ENCODE measurements at places on chromosomes 12 and 14.

GRCh38 chr12:44930972-44931600 lies 55.0 kb upstream of the NELL2 start:
- DNase-seq, result peak; percentile 33

DNA sequence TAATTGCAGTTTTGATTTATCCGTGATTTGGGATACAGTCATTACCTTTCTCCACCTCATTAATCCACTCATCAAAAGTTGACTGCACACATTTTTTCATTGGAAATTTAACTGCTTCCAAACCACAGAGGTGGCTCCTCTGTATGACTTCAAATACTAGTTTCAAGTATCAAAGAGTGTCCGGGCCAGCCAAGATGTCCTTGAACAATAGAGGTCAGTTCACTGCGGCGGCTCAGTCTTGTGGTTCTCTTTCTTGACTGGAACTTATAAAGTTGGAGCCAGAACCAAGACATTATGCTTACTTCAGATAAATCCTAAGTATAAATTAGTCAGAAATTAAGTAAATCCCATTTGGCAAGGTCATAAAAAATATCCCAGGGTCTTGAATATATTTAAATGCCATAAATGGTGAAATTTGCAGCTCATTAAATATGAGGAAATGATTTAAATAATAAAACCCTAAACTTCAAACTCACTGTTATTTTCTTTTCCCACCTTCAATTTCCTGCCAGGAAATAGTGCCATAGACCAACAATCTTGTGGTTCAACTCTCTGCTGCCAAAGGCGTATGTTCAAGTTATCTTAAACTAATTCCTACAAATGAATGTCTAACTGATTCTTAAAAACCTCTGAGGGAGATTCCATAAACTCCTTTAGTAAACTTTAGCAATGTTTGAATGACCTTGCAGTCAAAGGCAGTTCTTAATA lies 360.8 kb downstream of the AEBP2 start:
- peak; percentile 33 for DNase-seq

GRCh38 chr14:35088514-35088913 lies 33.3 kb downstream of the PPP2R3C start:
- no peak for DNase-seq

- DNase-seq, result no peak
Measured at GRCh38 chr14:77598366-77599070, 17.9 kb downstream of the SPTLC2 start.

DNA sequence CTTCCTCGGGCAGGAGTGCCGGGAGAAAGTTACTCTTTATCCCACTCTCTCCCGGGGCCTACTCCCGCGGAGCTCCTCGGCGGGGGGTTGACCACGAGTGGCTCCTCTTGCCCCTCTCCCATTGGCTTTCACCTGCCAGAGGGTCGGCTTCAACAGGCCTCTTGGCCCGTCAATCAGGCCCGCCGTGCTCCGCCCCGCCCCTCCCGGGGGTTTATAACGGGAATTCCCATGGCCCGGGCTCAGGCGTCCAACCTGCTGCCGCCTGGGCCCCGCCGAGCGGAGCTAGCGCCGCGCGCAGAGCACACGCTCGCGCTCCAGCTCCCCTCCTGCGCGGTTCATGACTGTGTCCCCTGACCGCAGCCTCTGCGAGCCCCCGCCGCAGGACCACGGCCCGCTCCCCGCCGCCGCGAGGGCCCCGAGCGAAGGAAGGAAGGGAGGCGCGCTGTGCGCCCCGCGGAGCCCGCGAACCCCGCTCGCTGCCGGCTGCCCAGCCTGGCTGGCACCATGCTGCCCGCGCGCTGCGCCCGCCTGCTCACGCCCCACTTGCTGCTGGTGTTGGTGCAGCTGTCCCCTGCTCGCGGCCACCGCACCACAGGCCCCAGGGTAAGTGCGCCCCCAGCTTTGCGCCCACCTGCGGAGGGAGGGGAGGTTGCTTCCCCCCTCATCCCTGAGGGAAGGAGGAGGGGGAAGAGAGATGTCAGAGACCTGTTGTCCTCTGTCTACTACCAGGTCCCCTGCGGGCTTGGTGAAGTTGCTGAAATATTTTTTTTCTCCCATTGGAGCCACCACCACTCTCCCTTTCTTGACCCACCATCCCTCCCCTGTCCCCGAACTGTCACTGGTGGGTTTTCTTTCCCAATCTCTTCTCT lies at the start of gene SMOC1:
TSS of gene SMOC1 (plus strand) at position 242 of the 869 bp plus-strand sequence. CDS start at position 505, 263 bp downstream.
- no peak for DNase-seq

DNA sequence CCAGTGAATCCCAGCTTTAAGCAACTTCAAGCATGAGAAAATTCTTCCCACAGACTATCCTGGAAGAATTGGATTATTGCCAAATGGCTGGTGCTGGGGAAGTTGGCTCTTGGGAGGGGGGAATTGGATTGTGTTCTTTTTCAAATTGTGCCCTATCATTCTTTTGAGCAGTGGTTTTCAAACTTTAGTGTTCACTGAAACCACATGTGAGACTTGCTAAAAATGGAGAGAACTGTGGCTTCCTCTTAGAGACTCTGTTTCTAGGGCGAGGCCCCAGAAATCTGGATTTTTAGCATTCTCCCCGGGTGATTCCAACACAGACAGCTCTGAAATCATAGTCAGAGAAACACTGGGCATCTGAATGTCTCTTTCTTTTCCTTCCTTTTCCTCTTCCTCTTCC lies 14.3 kb upstream of the OTUB2 start:
- no peak for DNase-seq

All from retinal pigment epithelial cell (primary cell).